CD4-positive, alpha-beta T cell treated with Interleukin-6 at 100 ng/mL for 8 hours (primary cell): ENCODE measurements at places on chromosomes 1 and 21.
A peak's percentile ranks its signal among the peaks of the same experiment; 100 is the strongest.

- DNase-seq: no peak
Observed at GRCh38 chr1:89822109-89822962, 1.5 kb downstream of the LRRC8D start.

DNA sequence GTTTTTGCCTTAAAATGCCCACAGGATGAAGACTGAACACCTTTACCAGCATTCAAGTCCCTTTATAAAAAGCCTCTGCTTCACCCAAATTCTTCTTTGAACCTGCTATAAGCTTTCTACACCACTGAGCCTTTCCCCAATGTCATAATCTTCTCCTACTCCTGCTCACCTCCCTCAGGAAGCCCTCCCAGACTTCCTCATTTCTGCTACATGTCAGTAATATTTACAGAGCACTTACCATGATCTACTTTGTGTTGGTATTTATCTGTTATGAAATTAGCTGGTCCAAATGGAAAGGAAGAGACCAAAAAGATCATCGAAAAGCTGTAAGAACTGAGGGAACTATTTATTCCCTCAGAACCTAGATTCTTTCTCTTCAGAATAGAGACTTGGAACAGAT, 8.5 kb downstream of the OVGP1 start:
- no peak for DNase-seq

DNA sequence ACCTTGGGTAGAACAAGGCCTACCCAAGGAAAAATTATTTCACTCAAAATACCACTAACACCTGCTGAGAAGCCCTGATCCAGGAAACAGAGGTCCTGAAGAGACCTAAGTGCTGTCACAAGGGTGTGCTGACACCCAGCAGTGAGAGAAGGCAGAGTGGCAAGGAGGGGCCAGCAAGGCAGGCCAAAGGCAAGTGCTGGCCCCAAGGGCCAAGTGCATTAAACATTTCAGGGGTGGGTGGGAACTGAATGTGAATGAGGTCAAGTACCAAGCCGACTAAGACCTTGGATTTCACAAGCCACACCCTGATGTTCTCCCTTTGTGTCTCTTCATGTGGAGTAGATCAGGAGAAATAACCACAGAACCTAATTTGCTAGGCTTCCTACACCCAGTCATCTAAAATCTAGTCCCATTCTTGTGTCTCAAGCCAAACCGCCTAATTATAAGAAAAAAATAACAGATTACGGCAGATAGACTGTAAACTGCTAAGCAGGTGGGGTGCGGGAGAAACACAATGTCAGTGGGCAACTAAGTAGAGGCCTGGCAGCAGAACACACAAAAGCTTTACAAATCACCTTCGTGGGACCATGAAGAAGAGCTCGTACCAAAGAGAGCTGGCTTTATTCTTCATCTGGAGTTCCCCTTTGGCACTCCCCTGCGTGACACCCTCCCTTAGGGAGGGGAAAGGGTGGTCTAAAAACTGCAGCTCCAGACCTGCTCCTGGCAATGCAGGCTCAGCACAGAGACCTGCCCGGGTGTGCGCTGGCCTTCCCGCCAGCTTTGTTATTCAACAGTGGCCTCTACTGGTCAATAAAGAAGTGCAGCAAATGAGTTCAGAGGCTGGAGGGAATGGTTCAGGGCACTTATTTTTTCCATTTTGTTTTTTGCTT, 8.7 kb downstream of the UBE2G2 start:
- peak; percentile 54 for DNase-seq

- DNase-seq: no peak
Observed at GRCh38 chr1:165666152-165666825, 32.1 kb downstream of the ALDH9A1 start.

- DNase-seq: no peak
Observed at GRCh38 chr1:53089478-53090226, 27.6 kb downstream of the PODN start.

DNA sequence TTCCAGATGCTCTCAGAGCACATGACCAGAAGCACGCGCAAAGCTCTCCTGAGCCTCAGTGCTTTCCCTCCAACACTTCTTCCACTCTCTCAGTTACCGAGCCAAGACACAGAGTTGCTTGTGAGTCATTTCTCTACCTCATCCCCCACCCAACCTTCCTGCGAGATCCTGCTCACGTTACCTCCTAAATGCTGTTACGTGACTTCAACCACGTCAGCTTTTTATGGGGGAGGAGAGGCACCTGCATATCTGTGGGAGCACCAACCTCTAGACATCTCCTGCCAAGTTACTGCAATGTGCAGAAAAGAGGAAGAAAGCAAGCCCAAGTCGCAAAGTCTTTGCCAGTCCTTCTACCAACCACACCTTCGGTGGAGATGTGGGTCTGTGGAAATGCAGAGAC, 27.2 kb upstream of the ERG start:
- no peak for DNase-seq

DNA sequence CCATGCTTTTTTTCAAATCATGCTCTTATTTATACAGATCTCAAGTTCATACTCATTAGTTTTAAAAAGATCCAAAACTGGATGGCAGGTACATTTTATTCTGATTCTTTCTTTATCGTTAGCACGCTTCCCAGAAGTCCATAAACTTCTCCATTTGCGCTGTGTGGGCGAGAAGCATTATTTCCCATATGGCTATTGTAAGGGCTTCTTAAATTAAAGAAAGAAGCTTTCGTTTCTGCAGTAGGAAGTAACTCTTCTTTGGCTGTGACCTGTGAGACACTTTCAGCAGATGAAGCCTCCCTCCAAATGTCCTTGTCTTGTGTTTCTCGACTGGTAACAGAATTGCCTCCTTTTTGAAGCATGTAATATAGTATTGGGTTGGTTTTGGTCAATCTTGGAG, 100.2 kb downstream of the NRIP1 start:
- DNase-seq: no peak

- DNase-seq: no peak
Observed at GRCh38 chr1:66438501-66438900, 95.5 kb upstream of the SGIP1 start.

DNA sequence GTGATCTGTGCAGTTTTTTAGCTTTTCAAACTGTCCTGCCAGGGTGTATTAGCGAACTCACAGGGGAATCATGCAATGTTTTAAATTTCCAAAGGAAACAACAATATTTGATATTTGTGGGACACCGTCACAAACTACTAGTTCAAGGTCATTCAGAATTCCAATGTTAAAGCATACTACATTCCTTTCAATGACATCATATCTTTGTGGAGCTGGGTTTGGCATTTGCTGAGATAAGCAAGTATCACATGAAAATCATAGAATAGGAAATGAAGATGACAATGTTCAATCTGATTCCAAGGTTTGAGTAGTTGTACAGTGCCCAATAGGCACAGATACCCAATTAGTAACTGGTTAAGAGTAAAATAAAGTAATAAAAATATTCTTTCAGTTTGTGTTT, 35.6 kb downstream of the NUF2 start:
- no peak for DNase-seq

GRCh38 chr1:82604524-82604923, 803.8 kb downstream of the ADGRL2 start:
- DNase-seq: no peak

GRCh38 chr1:100896481-100896982, 642 bp downstream of the SLC30A7 start:
- peak; percentile 63 for DNase-seq

DNA sequence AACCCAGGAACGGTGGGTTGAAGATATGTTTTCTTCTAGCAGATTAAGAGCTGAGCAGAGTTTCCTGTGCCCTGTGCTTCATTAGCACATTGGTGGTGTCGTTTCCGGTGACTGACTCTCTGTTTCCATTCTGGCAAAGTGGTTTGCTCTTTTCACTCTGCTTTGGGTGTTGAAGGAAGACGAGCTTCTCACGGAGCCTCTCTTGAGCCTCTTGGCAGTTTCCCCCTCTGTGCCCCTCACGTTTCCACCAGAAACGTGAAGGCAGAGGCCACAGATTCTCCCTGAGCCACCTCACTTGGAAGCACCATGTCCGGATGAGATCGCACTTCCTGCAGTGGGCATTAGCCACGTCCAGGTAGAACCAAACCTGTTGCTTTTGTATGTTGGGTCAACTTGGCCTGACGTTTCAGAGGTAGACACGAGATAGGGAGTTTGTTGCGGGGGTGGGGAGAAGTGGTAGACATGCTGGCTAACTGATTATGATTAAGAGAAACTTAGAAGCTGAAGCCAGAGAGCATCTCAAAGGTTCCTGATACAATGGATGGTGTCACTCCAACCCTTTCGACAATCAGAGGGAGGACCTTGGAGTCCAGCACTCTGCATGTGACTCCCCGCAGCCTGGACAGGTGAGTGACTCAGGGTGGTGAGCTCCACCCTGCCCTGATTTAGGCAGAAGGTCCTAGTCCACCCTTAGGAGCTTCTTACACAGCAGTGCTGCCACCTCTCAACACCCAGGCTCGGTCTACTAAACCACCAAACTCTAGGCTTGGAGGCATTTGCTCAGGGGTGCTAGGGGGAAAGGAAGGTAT, at the start of gene LAX1:
LAX1 (plus strand) TSS at position 155 of the 809 bp plus-strand sequence; CDS start at position 538, 383 bp downstream.
- peak; percentile 86 for DNase-seq

DNA sequence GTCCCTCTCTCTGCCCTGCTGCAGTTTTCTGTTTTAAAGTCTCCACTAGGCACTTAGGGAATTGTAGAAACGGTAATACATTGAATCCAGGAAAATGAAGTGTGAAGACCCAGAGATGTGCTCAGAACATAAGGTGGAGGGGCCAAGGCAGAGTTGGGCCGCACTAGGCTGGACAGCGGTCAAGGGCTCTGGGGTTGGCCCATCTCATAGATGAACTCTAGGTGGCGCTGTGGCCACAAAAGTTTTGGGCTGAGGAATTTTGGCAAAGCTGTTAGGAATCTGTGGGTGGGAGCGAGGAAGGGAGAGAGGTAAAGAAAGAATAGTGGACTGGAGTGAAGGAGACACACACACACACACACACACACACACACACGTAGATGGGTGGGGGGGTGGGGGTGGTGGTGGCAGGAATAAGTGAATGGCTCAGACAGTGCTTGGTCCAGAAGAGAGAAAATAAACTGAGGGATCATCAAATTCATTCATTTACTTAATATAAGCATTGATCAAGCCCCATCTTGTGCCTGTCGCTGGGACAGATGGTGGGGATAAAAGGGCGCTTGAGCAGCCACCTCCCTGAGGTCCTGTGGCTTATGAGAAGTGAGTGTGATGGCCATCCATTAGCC, 258.5 kb downstream of the TRABD2B start:
- DNase-seq: no peak

DNA sequence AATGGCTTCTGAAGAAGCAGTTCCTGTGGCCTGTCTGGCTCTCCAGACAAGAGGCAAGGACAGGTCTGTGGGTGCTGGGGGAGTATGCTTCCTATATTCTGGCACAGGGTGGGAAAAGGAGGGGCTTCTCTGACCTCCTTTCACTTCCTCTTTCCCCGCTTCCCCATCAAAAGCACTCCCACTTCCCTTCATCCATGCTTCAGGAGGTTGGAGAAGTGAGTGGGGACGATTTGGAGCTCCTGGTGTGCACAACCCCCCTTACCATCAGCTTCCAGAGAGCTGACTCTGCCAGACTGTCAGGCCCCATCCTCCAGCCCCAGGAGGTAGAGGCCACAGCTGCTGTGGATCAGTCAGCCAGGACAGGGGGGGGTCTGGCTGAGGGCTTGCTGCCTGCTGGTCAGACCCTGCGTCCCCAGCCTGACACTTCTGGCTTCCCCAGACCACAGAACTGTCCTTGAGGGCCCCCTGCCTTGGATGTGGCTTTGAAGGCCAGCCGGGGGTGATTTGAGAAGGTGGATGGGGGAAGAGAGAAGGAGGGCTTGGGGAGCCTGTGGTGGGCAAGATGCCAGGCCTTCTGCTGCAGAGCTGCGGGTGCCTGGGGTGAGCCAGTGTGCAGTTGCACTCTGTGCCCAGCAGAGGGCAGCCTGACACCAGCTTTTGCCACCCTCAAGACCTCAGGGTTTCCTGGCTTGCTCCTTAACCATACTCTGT, 21.5 kb upstream of the TMEM222 start:
- peak; percentile 76 for DNase-seq

- DNase-seq: no peak
Observed at GRCh38 chr1:1976031-1976430, 27.6 kb downstream of the CFAP74 start.

- no peak for DNase-seq
Observed at GRCh38 chr1:200282497-200283122, 127.2 kb downstream of the ZNF281 start.

DNA sequence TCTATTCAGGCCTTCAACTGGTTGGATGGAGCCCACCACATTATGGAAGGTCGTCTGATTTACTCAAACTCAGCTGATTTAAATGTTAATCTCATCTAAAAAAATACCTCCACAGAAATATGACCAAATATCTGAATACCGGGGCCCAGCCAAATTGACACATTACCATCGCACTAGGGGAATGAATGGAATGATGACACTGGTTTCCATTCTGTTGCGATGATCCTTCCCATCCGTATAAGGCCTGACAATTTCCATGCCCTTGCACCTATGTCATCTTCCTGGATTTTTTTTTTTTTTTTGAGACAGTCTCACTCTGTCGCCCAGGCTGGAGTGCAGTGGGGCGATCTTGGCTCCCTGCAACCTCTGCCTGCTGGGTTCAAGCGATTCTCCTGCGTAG, 397.5 kb downstream of the KIF26B start:
- no peak for DNase-seq

DNA sequence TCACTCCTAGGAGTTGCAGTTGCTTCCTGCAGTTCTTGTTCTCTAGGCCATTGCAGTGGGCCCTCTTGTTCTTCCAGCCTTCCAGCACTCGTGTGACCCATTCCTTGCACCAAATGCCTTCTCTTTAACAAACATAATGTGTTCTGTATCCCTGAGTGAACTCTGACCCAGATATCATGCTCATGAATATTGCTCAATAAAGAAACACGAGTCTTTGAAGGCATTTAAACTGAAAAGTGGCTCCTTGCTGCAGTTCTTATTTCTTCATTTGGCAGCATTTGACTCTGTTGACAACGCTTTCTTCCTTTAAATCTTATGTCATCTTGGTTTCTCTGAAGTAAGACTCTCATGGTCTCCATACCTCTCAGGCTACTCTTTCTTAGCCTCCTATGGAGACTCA, 100.7 kb upstream of the PDE4B start:
- DNase-seq: no peak

DNA sequence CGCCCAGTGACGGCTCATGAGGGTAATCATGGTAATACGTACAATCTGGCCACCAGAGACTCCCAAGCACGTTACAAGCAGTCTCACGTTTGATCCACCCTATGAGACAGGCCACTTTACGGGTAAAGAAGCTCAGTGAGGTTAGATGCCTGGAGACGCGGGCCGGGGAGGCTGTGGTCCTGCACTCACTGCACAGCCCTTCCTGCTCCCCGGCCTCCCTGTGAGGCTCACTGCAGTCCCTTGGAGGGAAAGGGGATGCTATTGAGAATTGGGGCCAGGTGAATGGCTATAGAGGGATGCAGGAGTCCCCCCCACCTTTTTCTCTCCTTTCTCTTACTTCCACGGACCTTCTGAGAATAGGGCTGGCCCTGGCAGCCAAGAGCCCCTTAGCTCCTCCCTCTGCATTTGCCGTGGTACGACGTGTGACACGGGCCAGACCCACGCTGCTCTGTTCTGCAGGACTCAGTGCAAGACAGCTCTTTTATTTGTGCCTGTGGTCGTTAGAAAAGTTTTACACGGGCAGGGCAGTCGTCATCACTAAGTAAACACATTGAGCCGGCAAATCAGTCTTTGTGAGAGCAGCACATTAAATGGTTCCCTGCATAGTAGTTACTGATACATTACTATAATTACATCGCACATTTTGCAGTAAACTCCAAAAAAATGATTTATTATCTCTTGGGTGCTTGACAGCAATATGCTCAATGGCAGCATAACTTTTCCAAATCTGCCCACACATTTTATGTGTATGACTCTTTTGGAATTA, 18.8 kb downstream of the KIF26B start:
- no peak for DNase-seq

GRCh38 chr1:23909412-23909811, 3.8 kb downstream of the CNR2 start:
- DNase-seq: no peak

- DNase-seq: no peak
Observed at GRCh38 chr1:193916452-193916851, 730.0 kb upstream of the B3GALT2 start.

GRCh38 chr1:46642115-46642680, 25.6 kb upstream of the MOB3C start:
- DNase-seq: no peak
